ENCODE measurements at places on chromosomes 5 and 9.

- DNase-seq = no peak
Measured at GRCh38 chr9:117435630-117436261, 20.9 kb upstream of the ASTN2 start.

GRCh38 chr9:137305798-137306065 lies 3.7 kb upstream of the NRARP start:
- no peak for DNase-seq

DNA sequence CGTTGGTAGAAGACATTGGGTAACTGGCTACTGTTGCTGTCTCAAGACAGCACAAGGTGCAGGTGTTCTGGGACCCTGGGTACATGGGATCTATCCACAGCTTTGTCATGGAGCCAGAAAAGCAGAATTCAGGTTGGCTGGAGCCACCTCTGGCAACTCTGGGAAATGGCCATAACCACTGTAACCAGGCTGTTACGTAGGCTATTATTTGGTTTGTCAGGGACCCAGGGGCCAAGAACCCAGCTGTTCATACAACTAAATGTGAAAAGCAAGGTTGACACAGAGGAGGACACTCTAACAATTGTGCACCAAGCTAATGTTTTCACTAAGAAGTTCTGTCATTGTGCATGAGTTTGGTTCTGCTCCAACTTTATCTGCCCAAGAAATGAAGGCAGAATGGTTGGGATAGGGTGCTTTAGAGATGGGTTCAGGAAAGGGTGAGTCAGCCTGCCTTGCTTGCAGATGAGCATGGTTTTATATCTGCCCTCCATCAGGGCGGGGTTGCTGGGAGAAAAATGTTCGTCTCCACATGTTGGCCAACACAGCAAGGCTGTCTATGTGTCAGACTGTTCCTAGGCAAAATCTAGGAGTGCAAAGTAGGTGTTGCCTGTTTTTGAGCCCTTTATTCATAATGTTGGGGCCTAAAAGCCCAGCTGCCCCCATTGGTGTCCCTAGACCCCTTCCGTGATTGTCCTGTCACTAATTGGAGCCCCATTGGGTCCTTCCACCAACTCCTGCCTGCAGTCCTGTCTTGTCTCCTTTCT lies 131.3 kb upstream of the DAP start:
- no peak for DNase-seq

- DNase-seq = no peak
Measured at GRCh38 chr5:138722544-138723177, 30.6 kb upstream of the CTNNA1 start.

- no peak for DNase-seq
Measured at GRCh38 chr5:91140657-91141056, 242.5 kb downstream of the ARRDC3 start.

DNA sequence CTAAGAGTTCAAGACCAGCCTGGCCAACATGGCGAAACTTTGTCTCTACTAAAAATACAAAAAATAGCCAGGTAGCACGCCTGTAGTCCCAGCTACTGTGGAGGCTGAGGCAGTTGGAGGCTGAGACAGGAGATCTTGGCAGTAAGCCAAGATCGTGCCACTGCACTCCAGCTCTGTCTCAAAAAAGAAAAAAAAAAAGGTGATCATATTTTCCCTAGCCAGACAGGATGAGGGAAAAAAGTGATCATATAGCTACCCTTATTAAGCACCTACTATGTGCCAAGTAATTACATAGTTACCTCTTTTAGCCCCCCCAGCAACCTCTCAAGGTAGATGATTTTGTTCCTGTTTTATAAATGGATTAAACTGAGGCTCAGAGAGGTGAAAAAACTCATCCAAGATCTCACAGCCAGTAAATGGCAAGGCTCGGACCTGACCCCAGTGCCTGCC lies 18.1 kb upstream of the RPL26L1 start:
- DNase-seq = no peak

DNA sequence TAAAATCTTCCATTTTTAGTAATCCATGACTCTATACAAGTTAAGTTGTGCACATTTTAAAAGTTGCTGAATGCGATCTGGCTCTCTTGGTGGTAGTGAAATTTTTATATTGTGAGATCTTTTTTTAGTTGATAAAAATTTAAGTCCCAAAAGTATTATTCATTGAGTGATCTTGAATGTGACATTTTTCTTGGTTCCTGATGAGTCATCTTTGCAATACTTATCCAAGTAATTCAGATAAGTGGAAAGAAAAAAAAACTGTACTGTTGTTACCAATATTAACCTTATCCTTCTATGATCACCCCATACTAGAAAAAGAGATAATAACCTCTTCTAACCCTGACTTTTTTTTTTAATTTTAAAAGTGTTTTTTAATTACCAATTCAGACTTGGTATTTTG lies 601.3 kb downstream of the PSAT1 start:
- no peak for DNase-seq

DNA sequence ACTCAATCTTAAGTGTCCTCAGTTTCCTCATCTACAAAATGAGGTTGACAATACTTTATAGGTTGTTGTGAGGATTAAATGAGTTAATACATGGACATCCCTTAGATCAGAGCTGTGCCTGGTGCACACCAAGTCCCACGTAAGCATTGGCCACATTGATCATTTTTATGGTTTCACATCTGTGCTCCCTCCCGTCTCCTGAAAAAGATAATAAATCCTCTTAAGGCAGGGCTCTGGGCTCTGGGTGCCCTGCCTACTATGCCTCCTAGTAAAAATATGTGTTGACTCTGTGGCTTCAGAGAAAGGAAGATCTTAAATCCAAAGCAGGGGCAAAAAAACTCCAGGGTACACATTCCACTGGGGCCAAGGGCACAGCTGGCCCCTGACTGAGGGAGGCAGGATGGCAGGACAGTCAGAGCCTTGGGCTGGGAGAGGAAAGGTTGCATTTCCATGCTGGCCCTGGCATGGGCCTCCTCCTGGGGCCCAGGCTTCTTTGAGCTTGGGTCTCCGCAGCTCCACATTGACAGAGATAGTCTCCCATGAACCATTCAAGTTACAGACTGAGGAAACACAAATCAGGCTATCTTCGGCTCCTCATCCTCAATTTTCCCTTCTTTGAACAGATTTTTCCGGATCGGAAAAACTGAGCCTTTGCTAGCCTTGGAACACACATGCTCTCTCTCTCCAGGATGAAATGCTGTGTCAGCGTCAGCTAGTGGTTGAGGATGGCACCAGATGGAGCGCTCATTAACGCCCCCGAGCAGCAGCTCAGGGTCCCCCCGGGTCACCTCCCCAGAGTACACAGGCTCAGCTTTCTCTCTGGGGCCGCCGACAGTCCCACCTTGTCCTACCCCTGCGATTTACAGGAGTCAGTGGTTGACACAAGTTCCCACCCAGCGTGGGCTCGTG lies 22.4 kb upstream of the KIF12 start:
- no peak for DNase-seq

DNA sequence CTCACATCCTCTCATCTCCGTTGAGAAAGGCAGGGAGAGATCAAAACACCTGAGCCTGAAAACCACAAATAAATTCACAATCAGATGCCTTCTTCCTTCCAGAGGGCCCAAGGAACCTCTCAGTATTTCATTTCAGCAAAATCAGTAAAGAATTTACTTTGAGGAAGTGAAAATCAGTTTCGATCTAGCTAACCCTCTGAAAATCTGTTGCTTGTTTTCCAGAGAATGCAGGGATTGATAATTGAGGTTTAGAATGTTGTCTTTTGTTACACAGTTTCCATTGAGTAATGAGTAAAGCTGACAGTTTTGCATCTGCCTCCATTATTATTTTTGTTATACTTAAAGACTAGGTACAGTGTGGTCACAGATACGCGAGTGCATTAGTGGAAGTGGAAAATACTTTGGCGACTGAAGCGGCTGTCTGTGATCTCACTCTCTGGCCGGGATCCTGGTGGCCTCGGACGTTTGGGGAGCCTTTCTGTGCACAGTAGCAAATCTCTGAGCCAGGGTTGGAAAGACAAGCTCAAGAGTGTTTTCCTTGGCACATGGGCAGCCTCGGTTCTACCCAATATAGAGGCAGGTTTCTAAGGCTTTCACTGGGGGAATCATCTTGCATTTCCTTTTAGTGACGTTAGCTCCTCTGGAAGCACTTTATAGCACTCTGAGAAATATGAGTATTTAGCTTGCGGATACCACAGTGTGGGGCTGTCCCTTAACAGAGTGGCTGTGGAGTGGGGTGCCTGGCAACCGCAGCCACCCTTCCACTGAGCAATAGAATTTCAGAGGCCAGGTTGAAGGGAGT lies 32.2 kb upstream of the ANGPTL2 start:
- no peak for DNase-seq

- DNase-seq = no peak
Measured at GRCh38 chr9:15080401-15080800, 170.2 kb upstream of the FREM1 start.

- no peak for DNase-seq
Measured at GRCh38 chr9:108417726-108418125, 438.1 kb downstream of the ACTL7B start.

- no peak for DNase-seq
Measured at GRCh38 chr9:99859243-99859980, 37.7 kb downstream of the NR4A3 start.

DNA sequence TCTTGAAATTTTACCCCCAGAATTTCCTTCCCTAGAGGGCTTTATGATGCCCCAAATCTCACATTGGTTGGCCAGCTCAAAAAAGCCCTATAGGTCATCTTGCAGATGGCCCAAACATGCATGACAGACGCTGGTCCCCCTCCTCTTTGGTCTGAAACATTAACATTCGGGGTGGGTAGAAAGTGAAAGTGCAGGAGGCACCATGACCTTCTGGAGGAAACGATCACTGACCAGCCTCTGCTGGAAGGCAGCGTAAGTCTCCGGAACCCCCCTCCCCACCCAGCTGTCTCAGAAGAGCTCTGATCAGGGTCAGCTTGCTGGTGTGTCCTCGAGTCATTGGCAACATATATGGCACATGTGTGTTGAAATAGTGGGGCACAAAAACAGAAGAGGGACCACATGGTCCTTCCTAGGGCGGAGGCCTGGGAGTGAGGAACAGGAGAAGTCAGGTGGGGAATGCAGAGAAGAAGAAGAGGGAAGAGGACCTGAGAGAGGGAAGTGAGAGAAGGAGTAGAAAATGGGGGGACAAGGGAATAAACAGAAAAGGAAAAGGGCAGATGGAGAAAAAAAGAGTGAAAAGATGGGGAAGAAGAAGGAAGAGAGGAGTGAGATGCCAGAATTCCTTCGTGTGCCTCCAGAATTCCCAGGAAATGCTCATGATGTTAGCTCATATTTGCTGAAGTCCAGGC lies 46.2 kb downstream of the IL31RA start:
- DNase-seq = no peak

DNA sequence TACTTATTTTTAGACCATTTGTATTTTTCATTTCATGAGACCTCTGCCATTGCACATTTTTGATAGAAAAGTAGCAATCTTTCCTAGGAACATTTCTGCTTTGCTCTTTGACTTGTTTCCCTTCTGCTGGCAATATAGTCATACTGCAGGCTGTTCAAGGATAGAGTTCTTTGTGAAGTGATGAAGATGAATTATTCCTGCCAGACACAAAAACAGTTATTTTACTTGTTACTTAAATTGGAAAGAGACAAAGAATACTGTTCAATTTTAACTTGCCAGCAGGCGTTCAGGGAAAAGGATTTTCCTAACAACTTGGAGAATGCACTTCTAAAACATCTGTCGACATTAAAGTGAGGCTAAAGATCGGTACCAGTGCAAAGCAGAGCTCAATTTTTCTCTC lies 251.7 kb upstream of the ACTBL2 start:
- DNase-seq = no peak

DNA sequence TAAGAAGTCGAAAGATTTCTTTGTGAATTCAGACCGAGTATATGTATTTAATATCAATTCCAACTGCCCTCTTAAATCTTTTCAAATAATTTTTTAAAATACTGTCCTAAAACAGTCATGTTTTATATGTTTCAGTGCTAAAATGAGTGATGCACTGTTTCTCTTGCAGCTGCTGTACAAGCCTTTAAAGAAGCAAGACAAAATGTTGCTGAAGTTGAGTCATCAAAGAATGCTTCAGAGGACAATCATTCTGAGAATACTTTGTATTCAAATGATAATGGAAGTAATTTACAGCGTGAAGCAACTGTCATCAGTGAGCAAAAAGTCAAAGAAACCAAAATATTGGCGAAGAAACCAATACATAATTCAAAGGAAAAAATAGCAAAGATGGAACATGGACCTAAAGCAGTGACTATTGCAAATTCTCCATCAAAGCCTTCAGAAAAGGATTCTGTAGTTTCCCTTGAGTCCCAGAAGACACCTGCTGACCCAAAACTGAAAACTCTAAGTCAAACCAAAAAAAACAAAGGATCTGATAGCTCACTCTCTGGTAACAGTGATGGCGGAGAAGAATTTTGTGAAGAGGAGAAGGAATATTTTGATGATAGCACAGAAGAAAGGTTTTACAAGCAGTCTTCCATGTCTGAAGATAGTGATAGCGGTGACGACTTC lies 58.0 kb downstream of the LOX start:
- DNase-seq = no peak

DNA sequence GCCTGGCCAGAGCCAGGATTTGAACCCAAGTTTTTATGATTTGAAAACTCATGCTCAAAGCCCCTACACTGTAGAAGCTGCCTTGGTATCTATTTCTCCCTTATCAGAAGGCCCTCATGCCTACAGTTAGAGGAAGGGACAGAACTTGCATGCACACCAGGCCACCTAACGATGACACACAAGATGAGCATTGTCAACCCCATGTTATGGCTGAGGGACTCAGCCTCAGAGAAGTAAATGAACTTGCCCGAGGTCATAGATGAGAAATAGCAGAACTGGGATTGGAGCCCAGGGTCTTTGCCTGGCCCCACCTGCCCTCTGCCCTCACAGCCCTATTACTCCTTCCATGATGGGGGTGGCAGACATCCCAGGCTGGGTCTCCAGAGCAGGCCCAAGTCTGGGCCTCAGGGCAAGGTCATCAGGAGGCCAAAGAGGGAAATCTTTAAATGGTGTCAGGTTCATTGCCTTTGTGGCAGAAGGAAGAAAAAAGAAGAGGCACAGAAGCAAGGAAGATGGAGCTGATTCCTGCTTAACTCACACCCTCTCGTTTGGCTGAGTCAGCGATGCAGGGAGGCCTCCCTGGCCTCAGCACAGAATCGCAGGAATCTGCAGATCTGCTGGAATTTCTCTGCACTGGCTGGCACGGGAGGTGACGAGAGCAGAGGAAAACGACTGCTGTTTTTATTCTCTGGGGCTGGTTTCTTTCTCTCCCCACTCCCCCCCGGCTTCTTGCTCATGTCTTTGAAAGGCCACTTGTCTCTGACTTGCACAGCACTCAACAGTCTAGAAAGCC lies 20.6 kb upstream of the CRB2 start:
- DNase-seq = no peak

Measured in activated naive CD8-positive, alpha-beta T cell treated with anti-CD3 and anti-CD28 coated beads, Interleukin-2, amount 10 ng/mL, durations not matched to agents 7 days and 5 days (primary cell).